ENCODE measurements at places on chromosomes 6 and 20.

DNA sequence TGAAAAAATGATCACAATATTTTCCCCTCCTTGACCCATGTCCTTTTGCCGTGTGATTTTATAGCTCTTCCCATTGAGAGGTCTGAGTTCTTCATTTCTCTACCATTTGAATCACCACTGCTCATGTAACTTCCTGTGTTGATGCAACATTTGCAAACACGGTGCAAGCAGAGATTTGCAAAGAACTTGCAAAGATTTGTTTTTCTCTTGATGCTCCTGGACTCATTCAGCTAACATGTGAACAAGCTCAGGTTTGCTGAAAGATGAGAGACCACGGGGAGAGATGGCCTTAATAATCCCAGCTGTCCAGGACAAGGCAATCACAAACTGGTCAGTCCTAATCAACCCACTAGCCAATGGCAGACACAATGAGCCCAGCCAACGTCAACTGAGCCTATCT, 8.6 kb downstream of the VNN2 start:
- DNase-seq: no peak

GRCh38 chr6:15320693-15321092, 74.8 kb downstream of the JARID2 start:
- no peak for DNase-seq

DNA sequence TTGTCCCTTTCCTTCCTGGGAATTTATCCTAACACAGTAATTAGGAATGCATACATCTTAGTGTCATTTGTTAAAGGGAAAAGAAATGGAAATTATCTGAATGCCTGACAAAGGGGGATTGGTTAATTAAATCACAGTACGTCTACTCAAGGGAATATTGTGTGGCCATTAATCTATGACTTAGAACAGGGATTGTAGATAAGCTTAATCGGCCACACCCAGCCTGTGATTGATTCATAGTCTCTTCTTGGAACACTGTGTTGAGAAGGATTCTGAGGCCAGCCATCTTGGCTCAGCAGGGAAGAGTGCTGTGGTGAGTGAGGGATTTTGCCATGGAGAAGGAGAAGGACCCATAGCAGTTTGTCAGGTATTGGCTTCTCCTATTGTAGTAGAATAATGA, 50.5 kb downstream of the CTNNBL1 start:
- DNase-seq: no peak

DNA sequence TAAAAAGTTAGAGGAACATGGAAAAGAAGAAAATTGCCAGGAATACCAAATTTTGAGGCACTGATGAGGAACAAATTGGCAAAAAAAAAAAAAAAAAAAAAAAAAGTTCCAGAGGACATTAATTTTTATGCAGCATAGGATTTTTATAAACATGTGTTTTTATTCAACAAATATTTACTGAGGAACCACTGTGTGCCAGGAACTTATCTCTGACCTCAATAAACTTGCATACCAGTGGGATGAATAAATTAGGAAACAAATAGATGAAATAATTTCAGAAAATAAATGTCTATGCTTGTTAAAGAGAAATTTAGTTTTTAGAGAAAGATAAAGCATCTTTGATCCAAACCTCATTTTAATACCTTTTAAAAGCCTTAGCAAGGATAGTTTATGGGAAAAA, 175.1 kb downstream of the PDE10A start:
- no peak for DNase-seq

GRCh38 chr6:33570806-33571636, 9.1 kb downstream of the BAK1 start:
- DNase-seq: peak; percentile 89

- no peak for DNase-seq
These were observed 120.6 kb downstream of the GRM4 start for GRCh38 chr6:34025112-34025807.

- DNase-seq: no peak
These were observed 61.0 kb downstream of the ENPP1 start for GRCh38 chr6:131868836-131869235.

DNA sequence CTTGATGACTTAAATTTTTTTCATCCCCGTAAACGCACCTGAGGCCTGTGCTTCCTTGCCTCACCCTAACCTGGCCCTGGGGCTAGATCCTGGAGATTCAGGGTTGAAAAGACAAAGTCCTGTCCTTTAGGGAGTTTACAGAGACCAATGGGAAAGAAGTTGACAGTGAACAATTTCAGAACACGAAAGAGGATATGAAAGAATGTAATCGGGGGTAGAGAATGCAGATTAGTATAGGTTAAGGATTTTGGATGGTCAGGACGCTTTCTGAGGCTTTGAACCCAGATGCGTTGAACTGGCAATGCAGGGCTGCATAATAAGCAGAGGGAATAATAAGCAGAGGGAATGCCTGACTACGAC, 1.7 kb upstream of the FBXO5 start:
- no peak for DNase-seq

DNA sequence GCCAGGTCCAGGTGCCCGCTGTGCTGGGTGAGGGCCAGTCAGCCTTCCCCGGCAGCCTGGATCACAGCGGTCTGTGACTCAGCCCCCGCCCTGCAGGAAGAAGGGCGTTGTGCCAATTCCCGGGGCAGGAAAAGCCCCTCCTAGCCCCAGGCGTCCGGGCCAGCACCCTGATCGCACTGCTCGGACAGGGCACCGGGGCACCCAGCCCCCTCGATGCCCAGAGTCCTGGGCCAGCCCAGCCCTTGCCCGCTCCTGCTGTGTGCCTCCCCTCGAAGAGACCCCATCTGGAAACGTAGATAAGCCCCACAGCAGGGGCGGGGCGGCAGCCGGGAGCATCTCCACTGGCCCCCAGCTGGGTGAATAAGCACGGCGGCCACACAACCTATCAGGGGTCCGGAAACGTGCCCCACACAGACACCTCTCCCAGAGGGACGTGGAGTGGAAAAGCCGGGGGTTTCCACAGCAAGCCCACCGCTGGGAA, 9.9 kb downstream of the LAMA5 start:
- no peak for DNase-seq

- DNase-seq: no peak
These were observed 173.7 kb downstream of the MBOAT1 start for GRCh38 chr6:20038410-20039204.

DNA sequence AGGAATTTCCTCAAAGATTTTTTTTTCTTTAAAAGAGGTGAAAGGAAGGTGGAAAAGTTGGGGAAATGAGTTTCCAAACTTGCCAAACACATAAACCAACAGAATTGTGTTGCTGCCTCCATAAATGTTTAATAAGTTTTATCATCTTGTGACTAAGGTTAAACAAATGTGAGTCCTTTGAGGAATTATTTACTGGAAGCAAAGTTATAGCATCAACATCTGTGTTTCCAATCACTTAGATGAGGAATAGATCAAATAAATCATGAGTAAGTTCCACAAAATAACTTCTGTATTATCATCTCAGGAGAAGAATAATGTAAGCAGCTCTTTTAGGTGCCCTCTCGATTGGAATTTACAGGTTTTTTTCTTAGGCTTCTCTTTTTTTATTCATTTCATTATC, 20.5 kb downstream of the TSHZ2 start:
- DNase-seq: no peak
